ENCODE measurements at places on chromosomes 11 and 22.

GRCh38 chr11:131662993-131663392, 292.6 kb downstream of the NTM start:
- DNase-seq = no peak

DNA sequence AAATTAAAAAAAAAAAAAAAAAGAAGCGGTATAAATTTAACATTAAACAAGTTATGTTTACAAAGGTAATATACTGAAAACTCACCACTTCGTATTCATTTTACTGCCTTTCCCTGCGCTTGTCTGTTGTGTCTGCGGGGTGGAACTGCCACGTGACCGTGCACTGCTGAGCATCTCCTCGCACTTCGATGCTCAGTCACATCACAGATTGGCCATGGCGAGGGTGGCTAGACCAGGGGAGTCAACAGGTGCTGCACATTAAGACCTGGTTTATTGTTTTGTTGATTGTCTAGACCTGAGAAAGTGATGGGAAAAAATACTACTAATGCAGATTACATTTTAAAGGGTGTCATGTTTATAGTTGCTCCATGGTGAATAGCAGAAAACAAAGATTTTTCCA, 22.8 kb upstream of the TUB start:
- DNase-seq = no peak

- DNase-seq = no peak
Observed at GRCh38 chr11:15825976-15826650, 530.2 kb downstream of the SOX6 start.

DNA sequence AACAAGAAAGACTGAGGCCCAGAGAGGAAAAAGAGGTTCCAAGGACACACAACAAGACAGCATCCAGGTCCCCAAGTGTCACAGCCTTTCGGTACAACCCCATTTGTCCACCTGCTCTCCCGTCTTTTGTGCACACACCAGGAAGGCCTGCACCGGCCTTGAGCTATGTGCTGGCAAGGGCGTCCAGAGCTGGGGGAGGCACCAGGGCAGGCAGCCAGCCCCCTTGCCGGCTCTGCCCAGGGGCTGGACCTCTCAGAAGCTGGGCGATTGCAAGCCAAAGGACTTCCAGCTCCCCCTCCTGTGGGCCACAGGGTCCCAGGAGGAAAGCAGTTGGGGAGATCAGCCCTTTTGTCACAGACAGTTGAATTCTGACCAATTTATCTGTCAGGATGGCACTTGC, 210.5 kb downstream of the MN1 start:
- DNase-seq = no peak

- DNase-seq = no peak
Observed at GRCh38 chr22:20584872-20585638, 77.6 kb downstream of the MED15 start.

DNA sequence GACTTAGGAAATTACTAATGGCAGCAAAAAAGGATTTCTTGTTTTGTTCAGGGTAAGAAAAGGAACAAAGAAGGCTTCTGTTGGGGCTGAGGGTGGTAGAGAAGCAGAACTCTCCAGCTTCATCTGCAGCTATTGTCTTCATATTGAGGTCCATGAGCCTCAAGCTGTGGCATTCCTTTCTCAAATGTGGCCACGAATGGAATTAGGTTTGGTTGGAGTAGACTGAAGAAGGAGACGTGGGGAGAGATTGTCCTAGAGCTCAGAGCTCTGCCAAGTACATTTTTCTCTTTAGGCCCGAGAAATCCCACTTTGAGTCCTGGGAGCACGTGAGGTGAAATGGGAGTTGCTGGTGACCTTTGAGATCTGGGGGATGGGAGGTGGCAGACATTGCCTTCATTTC, 25.8 kb upstream of the MYOD1 start:
- no peak for DNase-seq

All from T-cell (primary cell).